SW 1271 (cell line): ENCODE measurements at places on chromosomes 3 and 15.

GRCh38 chr15:58469432-58470353 is 37.9 kb downstream of the LIPC start:
- DNase-seq, result peak; percentile 87

DNA sequence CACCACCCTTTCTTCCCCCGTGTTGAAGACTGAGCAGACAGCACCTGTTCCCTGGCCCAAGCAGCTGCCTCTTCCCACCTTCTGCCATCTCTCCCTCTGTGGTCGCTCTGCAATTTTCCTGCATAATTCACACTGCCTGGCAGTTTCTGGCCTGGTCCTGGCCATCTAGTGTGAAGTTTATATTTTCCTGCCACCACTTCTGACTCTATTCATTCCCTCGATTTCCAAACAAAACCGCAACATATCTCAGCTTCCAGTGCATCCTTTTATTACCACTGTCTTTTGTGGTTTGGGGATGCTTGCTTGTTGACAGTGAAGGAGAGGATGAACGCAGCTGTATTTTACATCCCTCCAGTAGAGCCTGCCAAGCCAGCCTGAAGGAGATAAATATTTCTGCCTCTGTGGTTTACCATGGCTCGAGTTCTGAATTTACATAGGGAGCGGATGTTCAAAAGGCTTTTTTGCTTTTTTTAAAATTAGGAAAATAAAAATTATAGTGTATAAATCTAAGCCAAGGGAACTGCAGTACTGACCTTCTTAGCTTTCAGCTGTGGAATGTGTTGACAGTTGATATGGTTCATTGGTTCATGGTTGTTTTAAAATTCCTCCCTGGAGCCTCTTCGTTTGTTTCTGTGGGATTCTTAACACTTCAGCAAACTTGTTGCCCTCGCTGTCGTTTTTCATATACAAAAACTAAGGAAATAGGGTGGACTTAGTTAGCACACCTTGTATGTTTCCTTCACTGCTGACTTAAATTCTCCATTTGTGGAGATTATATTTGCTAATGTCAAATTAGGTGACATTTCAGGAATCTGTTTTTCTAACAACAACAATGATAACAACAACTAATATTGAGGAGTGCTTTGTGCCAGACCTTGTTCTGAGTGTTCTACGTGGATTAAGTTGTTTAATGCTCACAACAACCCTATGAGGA is 250.5 kb downstream of the ADAMTSL3 start:
- DNase-seq, result no peak

DNA sequence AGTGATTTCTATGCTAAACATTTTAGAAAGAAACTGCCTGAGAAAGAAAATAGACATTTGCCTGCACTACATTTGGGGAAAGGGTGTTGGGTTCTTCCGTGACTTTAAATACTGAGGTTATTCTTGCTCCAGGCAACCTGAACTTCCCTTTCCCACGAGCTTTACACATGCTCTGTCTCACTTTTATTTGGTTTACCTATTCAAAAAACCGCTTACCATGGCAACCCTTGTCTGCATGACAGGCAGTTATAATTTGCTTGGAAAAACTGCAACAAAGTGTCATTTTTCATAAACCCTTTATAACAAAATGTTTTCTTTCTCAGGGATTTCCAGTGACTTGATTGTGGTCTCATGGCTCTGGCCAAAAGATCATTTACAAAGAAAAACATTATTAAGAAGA is 416.3 kb upstream of the MEIS2 start:
- DNase-seq, result no peak

GRCh38 chr15:61396235-61396919 is 167.3 kb upstream of the RORA start:
- DNase-seq, result no peak

GRCh38 chr3:5972586-5972985 is 785.1 kb downstream of the EDEM1 start:
- DNase-seq, result no peak

DNA sequence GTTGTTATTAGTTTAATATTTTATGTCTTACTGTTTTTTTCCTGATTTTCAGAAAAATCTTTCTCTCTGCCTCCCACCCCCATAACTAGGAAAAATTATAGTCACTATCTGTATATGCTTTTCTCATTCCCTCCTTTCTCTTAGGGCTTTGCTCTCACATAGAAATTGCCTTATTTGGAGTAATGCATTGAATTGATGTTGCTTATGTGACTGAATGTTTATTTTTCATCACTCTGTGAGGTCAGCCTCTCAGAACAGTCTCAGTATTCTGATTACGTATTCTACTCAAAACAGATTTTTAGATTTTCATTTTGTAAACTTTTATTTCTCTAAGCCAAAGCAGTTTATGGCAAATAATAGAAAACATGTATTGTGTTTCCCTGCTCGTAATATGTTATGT is 121.0 kb downstream of the SLMAP start:
- no peak for DNase-seq

- DNase-seq, result no peak
These were observed 75.3 kb upstream of the STRIT1 start for GRCh38 chr3:155368786-155369185.

- no peak for DNase-seq
These were observed 36.1 kb downstream of the ST6GAL1 start for GRCh38 chr3:186966406-186966805.

DNA sequence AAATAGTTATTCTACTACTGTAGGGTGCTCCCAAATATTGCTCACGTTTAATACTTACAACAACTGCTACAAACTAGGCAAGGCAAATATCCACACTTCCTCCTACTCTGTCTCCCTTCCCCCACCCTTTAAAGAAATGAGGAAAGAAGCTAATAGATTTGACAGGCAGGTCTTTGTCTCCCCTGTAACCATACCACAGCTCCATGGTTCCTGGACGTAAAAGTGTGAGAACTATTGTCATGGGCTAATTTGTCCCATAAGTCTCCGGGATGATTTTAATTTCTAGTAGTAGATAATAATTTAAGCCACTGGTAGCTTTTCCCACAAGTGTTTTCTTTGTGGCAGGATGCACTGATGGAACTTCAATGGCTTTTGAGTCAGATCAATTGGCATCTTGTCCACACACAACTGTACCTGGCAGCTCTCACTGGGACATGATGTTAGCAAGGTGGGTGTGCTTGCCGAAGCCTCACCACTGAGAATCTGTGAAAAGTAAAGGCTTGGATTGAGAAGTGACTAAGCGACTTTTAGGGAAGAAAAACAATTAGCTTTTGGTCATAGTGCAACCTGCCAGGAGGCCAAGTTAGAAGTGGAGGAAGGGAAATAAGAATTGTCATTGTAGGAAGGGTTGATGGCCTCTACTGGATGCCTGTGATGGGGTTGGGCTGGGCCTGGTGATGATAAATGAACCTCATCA is 1.4 kb upstream of the CPOX start:
- DNase-seq, result no peak

GRCh38 chr3:146390006-146390772 is 79.2 kb downstream of the PLSCR2 start:
- DNase-seq, result no peak

DNA sequence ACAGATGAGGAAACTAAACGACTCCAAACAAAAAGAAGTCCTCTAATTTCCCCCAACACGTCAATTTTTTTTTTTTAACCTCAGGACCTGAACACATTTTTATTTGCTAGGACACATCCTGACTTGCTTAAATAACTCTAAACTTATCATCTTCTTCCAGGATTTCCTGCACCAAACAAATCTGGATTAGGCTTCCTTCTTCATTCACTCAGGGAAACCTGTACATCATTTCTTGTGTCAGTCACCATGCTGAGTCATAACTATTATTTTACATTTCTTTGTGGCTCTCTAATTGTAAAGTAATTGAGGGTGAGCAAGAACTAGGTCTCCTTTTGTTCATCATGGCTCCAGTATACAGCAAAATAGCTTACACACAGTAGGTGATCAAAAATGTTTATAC is 433.4 kb upstream of the GBE1 start:
- DNase-seq, result no peak

DNA sequence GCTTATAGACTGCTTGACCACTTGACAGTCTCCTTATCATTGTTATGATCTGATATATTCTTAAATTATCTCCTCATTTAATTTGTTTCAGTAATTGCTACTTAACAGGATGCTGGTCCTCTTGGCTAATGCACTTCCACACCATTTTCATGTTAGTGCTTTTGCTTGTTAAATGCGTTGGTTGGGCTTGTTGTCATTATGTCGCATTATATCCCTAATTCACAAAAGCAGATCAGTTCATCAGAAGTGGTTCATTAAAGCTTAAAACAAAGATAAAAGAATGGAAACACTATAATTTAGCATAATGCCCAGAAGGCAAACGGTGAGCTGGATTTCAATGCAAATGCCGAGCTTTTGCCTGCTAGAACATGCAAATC is 17.1 kb upstream of the EHHADH start:
- no peak for DNase-seq

GRCh38 chr15:57384024-57384423 is 7.7 kb downstream of the CGNL1 start:
- DNase-seq, result no peak

- DNase-seq, result no peak
These were observed 23.5 kb downstream of the NOX5 start for GRCh38 chr15:69037977-69038376.

DNA sequence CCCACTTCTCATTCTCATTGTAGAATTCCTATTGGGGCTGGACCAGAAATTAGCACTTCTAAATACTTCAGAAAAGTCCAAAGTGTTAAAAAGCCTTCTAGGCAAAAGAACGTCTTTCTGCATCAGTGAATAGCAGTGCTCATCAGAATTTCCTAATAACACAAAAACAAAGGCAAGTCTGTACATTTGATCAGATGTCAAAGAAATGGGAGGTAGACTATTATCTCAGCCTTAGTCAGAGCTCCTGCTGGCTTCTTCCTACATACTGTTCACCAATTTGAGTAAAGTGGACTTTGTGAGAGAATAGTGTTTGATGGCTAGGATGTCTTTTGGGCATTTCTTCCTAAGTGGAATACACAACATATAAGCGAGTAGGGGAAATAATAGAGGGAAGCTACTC is 48.7 kb downstream of the FOXB1 start:
- no peak for DNase-seq

DNA sequence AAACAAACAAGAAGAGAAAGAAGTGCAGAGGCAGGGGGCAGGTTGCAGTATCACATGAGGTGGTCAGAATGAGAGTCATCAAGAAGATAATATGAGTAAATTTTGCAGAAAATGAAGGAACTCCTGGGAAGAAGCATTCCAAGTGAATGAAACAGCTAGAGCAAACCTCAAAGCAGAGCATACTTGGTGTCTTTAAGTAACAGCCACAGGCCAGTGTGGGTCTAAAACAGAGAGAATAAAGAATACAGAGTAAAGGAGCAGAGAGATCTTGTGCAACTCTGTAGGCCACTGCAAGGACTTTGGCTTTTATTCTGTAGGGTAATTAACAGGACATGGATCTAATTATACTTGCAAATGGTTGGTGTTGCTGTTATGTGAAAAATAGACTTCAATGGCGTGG is 81.3 kb downstream of the STAC start:
- no peak for DNase-seq

- no peak for DNase-seq
These were observed 82.6 kb downstream of the PDZRN3 start for GRCh38 chr3:73542136-73542535.

DNA sequence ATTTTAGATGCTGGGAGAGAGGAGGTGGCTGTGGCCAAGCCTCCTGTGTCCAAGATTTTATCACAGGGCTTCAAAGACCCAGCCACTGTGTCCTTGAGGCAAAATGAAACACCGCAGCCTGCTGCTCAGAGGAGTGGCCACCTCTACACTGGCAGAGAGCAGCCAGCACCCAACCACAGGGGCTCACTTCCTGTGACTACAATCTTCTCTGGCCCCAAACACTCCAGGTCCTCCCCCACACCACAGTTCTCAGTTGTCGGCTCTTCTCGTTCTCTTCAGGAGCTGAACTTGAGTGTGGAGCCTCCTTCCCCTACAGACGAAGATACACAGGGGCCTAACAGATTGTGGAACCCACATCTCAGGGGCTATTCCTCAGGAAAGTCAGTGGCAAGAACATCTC is 45.6 kb downstream of the CDAN1 start:
- DNase-seq, result no peak

- DNase-seq, result no peak
These were observed 1.3 kb downstream of the P2RY1 start for GRCh38 chr3:152836269-152836668.

DNA sequence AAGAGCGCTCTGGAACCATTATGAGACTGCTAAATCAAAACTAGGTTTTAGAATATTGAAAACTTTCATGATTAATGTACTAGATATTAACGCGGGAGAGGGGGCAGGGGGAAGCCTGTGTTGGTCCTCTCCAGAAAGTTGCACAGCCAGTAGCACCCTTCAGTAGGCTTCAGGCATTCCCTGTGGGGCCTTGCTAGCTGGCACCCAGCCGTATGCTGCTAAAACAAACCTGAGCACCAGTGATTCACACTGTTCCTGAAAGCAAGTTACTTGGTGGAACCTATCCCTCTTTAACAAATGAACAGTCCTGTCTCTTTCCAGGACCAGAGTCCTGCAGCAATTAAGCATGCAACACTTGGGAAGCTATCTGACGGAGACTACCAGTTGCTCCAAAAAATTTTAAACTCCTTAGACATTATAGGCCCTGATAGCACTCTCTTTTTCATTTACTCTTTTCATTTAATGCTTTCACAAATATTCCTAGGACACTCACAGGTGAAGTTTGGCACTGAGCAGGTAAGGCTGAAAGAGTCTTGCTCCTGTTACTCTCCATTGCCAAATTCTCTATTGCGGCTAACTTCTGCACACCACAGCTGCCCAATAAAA is 1.2 kb upstream of the ATRIP start:
- no peak for DNase-seq

DNA sequence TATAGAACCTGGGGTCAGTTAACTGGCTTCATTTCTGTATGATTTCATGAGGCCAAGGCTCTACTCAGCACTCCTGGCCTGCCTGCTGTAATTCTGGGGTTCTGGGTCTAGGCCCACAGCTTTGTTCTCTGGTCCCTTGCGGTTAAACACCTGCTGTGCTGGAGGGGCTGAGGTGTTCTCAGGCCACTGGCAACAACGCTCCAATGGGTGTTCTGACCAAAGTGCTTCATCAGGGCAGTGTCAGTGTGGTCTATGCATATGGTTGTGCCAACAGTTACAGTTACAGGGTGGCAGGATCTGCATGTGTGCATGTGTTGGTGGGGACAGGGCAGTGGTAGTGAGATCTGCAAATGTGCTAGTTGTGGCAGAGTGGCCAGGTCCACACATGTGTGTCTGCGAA is 64.1 kb upstream of the GMNC start:
- no peak for DNase-seq

DNA sequence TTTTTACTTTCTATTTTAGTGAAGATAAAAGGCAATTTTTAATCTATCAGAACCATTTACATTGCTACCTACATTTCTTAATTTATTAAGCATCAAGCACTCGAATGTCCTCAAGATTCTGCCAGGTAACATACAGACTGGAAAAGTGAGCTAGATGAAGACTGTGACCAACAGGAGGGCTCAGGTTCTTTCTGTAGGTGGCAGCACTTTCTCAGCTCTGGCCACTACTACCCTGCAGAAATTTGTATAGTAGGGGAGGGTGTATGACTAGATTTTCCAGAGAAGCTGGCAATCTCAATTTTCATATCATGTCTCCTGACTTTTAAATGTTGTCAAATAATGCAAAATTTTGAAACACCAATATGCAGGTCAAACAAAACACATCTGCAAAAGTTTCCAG is 165.0 kb upstream of the SUCLG2 start:
- no peak for DNase-seq
